Activated B cell treated with CpG ODN at 0.5 μM for 24 hours (primary cell): ENCODE measurements at places on chromosomes 7 and 10.

GRCh38 chr7:15376600-15376999 is 185.2 kb downstream of the AGMO start:
- DNase-seq: no peak

GRCh38 chr10:44786286-44786850 is 124.8 kb upstream of the TMEM72 start:
- no peak for DNase-seq

DNA sequence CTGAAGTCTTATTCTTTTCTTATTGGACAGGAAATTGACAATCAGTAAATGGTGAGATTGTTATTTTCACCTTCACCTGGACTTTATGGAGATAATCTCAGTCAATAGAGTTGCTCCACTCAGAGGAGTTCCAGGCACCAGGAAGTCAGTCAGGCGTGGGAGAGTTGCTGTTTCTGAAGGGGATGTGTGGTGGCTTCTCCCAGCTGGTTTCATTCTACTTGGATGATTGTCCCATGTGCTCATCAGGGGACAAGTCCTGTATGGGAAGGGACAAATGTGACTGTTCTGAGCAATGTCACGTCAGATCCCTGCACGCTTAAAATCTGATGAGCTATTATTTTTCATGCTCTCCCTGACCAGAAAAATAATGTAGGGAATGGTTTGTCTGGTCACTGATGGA is 222.5 kb upstream of the PITRM1 start:
- DNase-seq: no peak

GRCh38 chr10:29608476-29609301 is 26.1 kb downstream of the SVIL start:
- no peak for DNase-seq

- DNase-seq: no peak
Measured at GRCh38 chr10:60614363-60614762, 163.9 kb upstream of the CDK1 start.

GRCh38 chr7:672891-673290 is 53.6 kb upstream of the DNAAF5 start:
- no peak for DNase-seq

- no peak for DNase-seq
Measured at GRCh38 chr7:30812676-30813075, 41.5 kb downstream of the MINDY4 start.

GRCh38 chr7:158975526-158976467 is 119.4 kb downstream of the DYNC2I1 start:
- DNase-seq: no peak

DNA sequence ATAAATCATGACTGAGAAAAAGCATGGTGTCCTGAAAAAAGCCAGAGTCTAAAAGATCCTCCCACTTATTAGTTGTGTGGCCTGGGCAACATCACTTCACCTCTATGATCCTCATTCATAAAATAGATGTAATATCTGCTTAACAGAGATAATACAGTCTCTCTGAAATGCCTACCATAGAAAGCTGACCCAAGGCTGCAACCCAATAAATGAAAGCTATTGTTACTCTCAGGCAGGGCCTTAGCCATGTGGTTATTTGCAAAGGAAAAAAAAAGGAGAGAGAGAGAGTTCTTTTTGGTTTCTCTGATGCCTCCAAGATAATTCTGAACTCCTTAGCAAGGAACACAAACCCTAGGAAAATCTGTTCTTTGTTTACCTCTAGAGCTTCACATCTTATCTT is 7.9 kb downstream of the FAM13C start:
- no peak for DNase-seq

- DNase-seq: no peak
Measured at GRCh38 chr7:152967958-152968357, 208.4 kb downstream of the ACTR3B start.

DNA sequence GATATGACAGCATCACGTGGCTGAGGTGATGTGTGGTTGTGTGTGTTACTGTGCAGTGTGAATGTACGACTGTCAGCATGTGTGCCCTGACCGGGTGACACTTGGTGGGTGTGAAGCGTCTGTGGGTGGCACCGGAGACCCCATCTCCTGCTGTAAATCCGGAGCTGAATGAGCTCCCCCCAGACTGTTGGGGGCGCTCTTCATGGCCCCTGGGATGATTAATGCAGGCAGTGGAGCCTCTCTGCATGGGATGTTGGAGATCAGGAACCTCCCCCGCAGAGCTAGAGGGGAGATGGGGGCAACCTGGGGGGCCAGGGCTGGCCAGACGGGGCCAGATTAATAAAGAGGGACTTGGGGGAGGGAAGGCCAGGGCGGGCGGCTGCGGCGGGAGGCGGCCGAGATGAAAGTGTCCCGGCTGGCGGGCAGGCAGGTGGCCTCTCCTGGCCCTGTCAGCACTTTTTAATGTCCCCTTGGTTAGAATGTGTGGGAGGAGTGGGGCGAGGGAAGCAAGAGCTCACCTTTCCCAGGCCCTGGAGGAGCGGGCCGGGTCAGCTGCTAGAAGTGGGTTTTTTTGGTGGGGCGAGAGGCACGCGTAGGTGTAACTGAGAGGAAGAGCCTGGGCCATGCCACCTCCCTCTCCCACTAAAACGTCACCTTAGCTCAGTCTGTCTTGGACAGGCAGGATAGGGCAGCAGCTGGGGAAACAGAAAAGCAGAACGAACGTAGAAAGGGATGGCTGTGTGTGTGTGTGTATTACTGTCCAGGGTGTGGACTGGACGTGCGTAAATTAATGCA is 34.1 kb downstream of the HIF1AN start:
- no peak for DNase-seq

- DNase-seq: no peak
Measured at GRCh38 chr10:598415-599170, 90.9 kb downstream of the DIP2C start.

DNA sequence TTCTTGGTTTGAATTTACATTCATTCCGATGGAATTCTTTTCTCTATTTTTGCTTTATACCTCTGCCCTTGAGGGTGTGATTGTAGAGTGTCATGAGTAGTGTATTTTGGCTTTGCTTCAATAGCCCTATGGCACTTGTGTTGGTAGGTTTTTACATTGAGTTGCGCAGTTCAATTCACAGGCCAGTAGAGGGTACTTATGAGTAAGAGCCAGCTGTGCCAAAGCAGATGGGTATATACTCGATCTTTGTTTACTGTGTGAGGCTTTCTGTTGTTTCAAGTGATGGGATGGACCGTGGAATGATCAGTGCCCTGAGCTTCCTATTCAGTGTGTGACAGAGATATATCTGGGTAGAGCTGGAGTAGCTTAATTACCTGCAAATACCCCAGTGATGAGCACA is 4.3 kb upstream of the AKR1C3 start:
- no peak for DNase-seq

GRCh38 chr7:7751243-7752092 is 33.1 kb upstream of the RPA3 start:
- DNase-seq: no peak
